SJSA1 (cell line): ENCODE measurements at places on chromosomes 3 and 15.

DNA sequence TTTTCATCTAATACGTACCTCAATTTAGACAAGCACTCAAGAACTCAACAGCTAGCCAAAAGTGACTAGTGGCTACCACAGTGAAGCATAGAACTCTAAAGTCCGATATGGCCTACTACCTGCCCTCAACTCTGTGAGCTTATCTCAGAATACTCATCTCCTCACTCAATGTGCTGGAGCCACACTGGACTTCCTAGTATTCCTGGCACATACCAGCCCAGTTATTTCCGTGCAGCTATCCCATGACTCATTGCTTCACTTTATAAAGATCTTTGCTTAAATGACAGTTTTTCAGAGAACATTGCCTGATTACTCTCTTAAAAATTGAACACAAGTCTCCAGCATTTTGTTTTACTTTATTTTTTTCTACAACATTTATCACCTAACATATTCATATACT is 524.7 kb downstream of the PYDC2 start:
- no peak for DNase-seq

DNA sequence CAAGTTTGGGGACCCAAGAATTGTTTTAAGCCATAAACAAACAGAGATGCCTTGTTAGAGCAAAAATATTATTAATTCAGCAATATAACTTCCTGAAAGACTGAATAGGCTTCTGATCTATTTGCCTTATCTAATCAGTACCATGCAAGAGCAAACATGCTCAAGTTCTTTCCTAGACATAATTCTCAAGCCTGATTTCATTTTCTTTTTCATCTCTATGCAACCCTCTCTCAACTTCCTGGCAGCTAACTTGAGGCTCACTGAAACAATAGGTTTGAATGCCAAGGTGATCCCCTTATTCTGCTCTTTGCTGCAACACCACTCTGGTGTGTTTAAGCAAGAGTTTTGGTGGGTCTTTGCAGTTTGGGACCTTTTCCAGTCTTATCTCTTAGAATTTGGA is 230.9 kb upstream of the CD96 start:
- DNase-seq: no peak

DNA sequence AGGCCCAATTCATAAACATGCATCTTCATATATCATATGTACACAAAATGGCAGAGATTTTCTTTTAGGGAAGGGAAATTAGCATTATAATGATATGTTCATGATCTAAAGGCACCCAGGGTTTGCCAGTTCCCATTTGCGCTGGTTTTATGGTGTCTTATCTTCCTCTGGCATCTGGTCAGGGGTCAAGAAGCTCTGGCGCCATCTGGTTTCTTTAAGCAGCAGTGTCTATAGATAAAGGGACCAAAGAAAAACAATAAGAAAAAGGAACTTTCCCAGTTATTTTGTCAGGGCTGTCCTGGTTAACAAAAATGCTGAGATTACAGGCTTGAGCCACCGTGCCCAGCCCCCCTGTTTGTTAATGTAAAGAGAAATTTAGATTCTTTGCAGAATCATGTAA is 3.3 kb upstream of the DCP1A start:
- DNase-seq: no peak

GRCh38 chr15:41779662-41780157 is 5.4 kb downstream of the MAPKBP1 start:
- no peak for DNase-seq

DNA sequence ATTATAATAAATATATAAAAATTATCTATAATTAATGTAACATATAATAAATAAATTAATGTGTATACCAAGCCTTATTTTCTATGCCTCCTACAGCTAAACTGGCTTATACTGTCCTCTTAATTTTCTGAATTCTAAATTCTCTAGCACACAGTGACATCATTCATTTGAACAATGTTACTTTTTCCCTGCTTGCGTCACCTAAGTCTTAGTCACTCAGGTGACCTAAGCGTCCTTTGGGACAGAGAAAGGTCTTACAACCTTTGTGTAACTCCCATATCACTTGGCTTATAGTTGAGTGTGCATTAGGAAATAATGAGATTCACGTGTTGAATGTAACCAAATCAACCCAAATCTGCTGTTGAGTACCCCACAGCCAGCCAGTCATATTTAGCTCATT is 48.5 kb upstream of the KCNMB2 start:
- DNase-seq: no peak

DNA sequence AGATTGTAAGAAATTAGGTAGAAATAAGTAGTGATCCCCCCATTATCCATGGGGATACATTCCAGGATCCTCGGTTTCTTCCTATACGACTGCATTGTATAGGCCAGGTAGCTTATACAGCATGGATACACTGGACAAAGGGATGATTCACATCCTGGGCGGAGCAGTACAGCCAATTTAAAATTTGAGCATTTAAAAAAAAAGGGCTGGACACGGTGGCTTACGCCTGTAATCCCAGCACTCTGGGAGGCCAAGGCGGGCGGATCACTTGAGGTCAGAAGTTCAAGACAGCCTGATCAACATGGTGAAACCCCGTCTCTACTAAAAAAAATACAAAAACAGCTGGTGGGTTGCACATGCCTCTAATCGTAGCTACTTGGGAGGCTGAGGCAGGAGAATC is 976 bp upstream of the ARGFX start:
- DNase-seq: no peak

- peak; percentile 53 for DNase-seq
Observed at GRCh38 chr15:44719293-44719999, 8.1 kb downstream of the B2M start.

DNA sequence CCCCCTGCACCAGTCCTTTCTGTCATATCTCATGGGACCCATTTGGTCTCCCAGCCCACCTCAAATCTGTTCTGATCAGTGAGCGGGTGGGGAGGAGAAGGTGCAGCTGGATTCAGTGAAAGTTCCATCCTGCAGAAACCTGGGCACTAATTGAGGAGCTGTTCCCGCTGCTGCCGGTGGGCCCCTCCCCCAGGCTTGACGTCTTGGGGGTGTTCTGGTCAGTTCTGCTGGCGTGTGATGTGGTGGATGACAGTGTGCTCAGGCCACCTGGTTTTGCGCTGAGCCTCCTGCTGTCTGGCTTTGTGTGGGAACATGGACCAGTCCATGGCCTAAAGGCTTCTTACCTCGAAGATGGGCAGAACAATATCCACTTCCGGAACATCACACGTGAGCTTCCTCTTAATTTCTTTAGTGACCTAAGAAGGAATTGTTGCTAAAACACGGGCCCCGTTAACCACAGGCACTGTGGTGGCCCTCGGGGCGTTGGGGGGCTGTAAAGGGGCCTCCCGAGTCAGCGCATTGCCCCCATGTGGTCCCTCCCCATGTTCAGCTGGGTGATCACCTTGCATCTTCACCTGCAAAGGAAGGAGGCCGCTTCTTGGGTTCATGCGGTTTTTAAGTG is 59.7 kb downstream of the RGMA start:
- DNase-seq: no peak

DNA sequence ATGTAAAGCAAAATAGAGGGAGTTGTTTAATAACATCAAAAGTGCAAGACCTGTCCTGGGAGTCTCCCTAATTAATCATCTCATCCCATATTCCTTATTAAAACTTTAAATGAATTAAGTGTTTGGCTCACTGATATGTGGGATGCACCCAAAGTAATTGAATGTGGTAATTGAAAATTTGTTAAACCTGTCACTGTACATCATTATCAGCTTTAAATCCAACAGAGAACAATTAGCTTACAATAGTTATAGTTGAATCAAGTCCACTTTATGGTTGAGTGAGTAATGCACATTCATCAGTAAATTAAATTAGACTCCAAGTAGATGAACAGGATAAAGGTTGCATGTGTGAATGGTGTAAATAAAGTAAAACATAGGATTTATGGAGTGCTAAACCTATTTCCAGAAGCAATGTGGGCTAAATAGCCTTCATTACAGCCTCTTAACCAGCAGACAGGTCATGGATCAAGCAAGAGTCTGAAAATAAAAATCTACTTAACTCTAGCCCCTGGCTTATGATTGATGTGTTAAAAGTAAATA is 608.2 kb upstream of the CCDC54 start:
- DNase-seq: no peak

DNA sequence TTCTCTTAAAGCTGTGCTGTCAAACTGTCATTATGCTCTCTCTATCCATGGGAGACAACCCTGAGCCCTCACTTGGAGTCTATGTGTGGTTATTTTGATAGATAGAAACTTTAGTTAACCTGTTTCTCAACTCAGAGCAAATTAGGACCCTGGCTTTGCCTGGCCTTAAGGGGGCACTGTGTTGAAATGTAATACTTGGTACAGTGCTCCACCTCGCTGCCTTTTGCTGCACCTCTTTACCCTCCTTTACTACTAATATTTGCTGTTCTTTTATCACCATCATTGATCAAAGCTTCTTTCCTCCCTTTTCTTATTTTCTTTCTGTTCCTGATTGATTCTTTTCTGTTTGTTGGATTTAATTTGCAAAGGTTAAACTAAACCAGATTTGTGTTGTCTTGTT is 34.3 kb downstream of the STT3B start:
- DNase-seq: no peak

DNA sequence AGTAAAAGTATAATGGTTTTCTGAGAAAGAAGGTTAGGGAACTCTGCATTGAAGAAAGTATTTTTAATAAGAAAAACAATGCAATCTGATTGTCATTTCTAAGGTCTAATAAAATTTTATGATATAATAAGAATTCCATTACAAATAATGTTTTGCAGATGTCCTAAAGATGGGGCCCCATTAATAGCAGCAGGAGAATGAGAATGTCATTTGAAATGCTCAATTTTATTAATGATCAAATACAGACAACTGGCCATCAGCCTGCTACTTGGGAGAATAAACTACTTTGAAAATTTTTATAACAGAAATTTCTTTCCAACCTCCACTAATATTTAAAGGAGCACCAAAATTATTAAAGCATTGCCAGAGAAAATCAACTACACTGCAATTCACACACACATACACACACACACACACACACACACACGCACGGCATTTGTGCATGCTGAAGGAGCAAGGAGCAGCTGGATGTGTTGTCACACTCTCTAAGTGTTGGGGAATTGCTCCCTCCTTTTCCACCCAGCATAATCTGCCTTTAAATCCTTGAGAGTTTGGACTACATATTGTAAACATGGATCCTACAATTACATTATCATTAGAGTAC is 109.5 kb downstream of the THRB start:
- DNase-seq: no peak

DNA sequence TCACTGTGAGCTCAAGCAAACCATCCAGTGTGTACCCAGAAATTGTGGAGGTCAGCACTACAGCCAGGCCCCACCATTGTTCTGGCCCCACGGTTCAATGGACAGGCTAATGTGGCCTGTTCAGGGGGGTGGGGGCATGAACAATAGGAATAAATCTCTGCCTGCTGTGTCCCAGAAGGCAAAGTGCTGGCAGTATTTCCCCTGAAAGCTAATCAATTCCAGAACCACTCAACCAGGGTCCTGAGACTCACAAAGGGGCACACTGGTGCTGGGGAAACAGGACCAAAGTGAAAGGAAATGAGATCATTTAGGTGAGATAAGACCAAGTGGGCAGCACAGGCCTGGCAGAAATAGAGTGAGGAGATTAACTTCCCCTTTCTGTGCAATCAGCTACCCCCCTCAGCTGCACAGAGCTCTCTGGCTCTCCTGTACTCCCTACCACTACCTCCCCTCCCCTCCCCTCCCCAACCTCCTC is 11.5 kb downstream of the CRYGS start:
- DNase-seq: no peak

- peak; percentile 96 for DNase-seq
Observed at GRCh38 chr15:72237029-72237852, 6.3 kb upstream of the PKM start.

- no peak for DNase-seq
Observed at GRCh38 chr3:19702416-19703078, 231.5 kb downstream of the EFHB start.

DNA sequence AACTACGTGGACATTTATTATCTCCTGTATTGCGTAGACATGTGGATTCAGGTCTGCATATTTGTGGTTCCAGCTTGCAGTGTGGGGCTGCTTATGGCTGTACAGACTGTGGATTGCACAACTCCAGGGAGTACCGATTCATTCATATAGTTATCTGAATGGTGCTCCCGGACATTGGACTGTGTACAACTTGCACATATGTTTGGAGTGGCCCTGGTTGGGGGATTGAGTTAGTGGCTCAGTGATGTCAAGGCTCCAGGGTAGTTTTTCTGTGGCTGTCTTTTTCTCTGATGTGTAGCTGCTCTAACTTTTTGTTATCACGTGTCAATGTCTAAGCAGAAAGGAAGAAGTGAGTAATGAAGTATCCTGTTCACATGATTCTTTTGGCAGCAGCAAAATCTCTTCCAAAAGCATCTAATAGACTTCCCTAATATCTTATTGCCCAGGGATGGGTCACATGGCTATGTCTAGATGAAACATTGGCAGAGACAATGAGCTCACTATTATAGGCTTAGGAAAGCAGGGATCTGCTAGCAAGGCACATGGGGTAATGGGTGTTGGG is 15.8 kb downstream of the ST3GAL6 start:
- DNase-seq: no peak

DNA sequence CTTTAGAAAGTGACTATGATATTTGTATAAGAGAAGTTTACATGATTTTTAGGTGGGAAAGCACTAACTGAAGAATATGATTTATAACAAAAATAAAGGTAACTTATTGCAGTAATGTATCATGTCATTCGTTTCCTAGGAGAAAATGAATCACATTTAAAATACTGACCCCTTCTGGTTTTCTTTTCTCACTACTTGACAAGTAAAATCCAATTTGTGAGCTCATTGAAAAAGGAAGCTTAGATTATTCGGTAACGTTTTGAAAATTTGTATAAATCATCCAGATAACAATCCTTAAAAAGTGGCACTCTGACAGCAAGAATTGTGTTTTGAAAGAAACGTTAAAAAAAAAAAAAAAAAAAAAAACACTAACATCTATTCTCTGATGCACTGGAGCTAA is 39.0 kb downstream of the NSUN3 start:
- DNase-seq: no peak

DNA sequence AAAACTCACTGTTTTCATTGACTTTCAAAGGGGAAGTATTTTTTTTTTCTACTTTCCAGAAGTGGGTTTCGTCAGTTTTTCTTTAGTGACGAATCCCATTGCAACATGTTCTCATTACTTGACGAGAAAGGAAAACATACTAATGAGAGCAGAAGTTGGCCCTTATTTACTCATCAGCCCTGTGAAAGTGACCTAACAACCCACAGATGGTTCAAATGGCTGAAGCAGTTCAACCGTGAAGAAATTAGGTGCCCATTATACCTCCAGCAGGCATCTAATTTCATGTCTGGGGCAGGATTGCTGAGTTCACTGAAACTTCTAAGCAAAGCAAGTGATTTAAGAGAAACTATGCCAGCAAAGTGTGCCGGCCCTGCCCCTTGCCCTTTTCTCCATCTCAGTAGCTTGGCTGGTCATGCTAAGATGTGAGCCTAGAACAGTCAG is 9.0 kb downstream of the AQP9 start:
- no peak for DNase-seq

GRCh38 chr15:59993041-59993750 is 10.9 kb upstream of the FOXB1 start:
- DNase-seq: no peak

- DNase-seq: no peak
Observed at GRCh38 chr15:42404461-42405235, 45.3 kb downstream of the CAPN3 start.
